ENCODE measurements at places on chromosomes 11 and 22.

DNA sequence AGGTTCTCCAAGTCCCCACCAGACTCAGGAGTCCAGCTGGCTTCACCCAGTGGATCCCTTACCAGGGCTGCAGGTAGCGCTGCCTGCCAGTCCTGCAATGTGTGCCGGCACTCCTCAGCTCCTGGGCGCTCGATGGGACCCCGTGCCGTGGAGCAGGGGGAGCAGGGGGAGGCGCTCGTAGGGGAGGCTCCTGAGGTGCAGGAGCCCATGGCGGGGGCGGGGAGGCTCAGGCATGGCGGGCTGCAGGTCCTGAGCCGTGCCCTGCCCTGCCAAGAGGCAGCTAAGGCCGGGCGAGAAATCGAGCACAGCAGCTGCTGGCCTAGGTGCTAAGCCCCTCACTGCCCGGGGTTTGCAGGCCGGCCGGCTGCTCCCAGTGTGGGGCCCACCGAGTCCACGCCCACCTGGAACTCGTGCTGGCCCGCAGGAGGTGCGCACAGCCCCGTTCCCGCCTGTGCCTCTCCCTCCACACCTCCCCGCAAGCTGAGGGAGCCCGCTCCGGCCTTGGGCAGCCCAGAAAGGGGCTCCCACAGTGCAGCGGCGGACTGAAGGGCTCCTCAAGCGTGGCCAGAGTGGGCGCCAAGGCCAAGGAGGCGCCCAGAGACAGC lies 792.9 kb upstream of the CCDC179 start:
- DNase-seq = no peak

GRCh38 chr11:85495918-85496317 lies 131.2 kb downstream of the DLG2 start:
- no peak for DNase-seq

DNA sequence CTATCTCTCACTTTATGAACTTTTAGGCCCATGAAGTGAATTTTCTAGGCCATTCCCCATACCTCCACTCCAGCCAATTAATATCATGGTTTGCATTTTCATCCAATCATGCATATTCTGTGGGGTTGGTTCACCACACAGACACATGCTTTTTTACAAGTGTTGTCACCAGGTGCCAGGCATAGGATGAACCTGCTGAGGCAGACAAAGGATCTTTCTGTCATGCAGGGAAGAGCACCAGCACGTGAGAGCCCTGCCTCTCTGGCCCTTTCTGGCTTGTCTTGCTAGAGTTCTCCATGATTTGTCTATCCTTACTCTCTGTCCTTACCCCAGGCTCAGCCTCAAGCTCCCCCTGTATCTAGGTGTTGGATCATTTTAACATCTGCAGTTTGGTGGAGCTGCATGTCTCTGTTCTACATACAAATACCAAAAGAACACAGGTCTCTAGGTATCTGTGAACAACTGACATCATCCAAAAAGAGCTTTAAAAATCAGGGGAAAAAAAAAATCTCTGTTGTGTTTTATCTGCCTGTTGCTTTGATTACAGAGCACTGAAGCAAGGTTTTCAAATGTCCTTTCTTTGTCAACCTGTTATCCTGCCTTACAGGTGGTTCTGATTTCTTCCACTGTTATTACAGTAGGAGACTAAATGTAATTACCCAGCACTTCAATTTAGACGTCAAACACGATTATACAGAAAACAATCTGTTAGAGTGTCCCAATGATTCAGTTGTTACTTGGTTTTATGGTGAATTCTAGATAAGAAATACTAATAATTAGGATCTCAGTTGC lies 58.4 kb upstream of the GRAMD1B start:
- DNase-seq = no peak

GRCh38 chr11:72692498-72693237 lies 18.4 kb upstream of the PDE2A start:
- DNase-seq = no peak

GRCh38 chr11:63508009-63508408 lies 2.1 kb downstream of the LGALS12 start:
- no peak for DNase-seq

- no peak for DNase-seq
These were observed 29.6 kb upstream of the FLI1 start for GRCh38 chr11:128664317-128664716.

DNA sequence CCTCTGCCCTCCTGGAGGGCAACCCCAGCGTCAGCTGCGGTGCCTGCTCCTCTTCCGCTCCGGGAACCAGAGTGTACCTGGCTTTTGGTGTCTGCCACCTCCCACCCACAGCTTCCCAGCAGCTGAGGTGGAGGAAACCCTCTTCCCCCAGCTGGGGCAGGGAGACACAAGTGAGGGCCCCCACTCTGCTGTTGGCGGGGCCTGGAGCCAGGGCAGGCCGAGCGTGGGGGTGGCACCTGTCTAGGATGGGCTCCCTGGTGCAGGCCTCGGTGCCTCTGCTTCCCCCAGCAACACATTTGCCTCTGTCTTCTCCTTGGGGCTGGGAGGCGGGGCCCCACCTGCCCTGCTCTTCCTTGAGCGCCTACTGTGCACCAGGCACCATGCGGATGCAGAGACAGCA lies 6.4 kb downstream of the OSM start:
- no peak for DNase-seq

DNA sequence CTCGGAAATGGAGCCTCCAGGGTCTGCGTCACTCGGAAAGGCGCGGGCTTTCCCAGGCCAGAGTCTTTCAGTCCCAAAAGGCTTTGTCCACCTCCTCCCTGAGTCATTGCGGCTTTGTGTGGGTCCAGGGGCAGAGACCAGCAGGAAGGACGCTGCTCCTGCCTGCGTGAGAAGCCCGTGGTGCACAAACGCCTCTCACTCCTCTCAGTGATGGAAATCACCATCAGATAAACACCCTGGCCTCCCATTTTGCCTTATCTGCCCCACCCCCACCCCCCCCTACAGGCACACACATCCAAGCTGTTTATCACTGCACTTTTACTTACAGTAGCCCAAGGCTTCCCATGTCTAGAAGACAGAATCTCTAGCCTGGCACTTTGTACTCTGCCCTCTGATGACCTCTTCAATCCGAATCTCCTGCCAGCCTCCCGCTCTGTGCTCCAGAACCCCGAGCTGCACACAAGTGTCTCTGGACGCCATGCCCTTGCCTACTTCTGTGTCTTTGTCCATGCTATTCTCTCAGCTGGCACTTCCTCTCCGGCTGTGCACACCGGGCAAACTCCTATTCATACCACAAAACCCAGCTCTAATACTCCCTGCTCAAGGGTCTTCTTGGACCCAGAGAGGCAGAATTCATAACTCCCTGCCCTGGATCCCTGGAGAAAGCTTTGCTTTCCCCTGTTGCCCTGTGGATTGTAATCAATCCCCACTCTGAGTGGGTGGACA lies 954.6 kb downstream of the TBC1D22A start:
- DNase-seq = no peak

GRCh38 chr22:47853750-47854149 lies 1091.3 kb downstream of the TBC1D22A start:
- DNase-seq = no peak

DNA sequence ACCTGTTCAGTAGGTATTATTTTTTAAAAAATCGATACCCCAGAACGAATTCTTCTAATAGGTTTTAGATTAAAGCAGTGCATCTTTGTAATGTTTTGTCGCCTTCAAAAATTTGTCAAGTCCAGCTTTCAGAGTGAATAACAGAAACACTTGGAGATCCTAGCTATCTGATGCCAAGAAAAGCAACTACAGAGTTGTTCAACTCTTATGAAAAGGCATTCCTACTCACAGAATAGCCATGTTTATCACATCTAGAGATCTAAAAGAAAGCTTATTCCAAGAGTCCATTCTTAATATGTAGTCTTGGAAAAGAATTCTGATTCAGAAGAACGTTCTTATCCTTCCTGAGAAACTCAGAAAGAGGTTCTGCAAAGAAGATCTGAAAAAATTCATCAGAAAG lies 268.5 kb downstream of the TTC28 start:
- DNase-seq = no peak

- DNase-seq = peak; percentile 60
These were observed 79.5 kb downstream of the HORMAD2 start for GRCh38 chr22:30159561-30160353.

GRCh38 chr11:112096194-112096593 lies 9.5 kb downstream of the SDHD start:
- DNase-seq = no peak

DNA sequence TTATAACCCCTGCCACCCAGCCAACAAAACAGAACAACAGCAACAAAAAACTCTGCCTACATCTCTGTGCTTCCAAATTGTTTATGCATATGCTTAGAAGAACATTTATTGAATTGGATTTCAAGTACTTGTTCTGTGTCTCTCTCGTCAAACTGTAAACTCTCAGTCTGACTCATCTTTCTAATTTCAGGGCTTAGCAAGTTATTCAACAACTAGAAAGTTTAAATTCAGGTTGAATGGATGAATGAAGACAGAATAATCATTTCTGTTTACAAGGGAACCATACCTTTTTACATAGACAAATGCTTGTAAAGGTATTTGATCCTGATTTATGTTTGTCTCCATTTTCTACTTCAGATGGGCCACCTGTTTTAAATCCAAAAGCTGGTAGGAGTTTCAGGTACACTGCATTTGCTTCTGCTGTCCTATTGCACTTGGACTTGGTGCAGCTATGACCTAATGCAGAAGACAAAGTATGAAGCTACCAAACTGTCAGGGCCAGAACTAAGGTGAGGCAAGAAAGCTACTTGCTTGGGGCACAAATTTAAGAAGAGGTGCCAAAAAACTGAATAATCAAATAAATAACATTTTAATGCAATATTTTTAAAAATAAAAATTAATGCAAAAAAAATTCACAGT lies 1.6 kb upstream of the FBXO3 start:
- DNase-seq = no peak

- no peak for DNase-seq
These were observed 213.4 kb upstream of the SYN3 start for GRCh38 chr22:33271390-33272161.

DNA sequence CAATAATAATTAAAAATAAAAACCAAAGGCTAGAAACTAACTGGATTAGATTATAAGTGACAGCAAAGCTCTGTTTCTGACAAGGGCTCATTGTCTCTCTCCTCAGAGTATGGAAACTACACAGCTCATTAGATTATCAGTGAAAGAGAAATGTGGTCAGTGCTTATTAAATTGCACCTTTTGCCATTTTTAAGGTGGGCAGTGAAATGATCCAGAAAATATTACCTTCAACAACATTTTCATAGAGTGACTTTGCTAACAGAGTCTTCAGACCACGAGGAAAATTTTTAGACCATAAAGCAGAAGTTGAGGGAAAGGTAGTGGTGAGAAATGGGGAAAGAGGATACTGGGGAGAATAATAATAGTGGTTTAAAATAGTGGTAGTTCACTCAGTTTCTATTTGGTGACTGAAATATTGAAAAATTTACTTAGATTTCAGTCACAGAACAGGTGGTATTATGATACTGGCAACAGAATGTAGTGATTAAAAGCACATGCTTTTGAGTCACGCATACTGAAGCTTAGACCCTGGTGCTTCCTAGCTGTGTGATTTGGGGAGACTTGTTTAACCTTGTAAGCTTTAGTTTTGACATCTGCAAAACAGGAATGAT lies 684.0 kb upstream of the CCDC90B start:
- no peak for DNase-seq

DNA sequence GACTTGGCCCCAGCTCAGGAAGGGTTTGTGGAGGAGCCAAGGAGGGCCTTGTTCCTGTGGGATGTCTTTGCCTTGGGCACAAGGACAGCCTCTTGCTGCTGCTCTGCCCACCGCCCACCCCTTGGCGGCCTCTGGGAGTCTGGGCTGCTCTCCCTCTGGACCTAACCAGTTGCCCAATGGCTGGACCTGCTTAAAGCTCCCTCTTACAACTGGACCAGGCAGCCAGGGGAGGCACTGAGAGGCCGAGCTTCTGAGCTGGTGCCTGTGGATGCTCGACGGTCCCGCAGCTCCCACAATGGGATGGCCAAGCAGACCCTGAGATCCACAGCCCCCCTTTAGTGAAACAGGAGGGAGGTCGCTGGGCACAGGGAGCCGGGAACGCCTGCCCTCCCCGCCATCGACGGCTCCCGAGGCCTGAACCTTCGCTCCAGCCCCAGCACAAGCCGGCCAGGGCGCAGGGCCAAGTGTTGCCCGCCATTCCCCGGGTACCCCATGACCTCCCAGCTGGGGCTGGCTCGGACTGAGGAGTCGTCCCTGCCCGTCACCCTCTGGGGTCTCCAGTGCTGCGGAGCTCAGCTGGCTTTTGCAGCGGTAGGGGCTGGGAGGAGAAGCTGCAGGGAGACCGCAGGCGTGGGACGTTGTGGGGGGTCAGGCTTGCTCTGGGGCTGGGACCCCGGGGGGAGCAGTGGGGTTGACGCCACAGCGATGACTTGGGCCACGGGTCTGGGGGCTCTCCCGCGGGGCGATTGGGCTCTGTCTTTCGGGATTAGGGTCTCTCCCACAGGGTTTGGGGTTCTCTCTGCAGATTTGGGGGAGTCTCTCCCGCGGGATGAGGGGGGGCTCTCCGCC lies 584 bp upstream of the GAL start:
- no peak for DNase-seq

DNA sequence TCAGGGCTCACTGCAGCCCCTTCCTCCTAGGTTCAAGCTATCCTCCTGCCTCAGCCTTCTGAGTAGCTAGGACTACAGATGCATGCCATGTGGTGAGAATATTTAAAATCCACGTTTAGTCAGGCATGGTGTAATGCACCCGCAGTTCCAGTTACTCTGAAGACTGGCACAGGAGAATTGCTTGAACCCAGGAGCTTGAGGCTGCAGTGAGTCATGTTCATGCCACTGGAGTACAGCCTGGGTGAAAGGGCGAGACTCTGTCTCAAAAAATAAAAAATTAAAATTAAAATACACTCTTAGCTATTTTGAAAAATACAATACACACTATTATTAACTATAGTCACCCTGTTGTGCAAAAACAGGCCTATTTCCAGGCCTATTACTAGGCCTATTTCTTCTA lies 38.4 kb downstream of the NOX4 start:
- DNase-seq = no peak

DNA sequence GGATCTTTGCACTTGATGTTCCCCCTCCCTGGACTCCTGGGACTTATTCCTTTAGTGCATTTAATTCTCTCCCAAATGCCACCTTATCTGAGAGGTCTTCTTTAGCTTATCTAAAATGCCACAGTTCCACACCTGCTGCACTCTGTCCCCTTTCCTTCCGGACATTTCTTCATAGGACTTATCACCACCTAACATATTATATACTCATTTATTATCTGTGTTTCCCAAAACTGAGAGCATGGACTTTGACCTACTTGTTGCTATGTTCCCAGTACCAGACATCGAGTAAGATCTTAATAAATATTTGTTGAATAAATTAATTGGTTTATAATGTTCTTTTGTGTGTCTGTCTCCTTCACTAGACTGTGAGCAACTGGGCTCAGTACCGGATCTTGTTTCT lies 585.3 kb downstream of the INSC start:
- DNase-seq = no peak

All from AG04450 (cell line).